Ecto neural progenitor cell (in vitro differentiated cells): ENCODE measurements at places on chromosomes 12 and 14.
A peak's percentile ranks its signal among the peaks of the same experiment; 100 is the strongest.

- no peak for DNase-seq
Observed at GRCh38 chr12:120654656-120655055, 14.2 kb downstream of the CABP1 start.

DNA sequence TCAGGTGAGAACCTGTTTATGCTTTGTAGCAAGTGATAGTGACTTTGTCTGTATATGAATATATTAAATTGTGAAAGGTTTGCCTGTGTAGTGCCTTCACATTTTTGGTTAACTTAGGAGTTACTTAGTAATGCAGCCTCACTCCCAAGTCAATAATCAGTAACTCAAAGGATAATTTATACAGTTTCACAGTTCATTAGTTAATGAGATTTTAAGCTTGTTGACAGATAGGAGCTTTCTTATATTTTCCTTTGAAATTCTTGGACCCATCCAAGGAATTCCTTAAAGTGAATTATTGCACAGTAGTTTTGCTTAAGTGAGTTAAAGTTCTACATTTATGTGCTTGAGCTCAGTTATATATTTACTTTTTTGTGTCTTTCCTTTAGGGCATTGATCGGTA lies 50.7 kb downstream of the UTP20 start:
- no peak for DNase-seq

DNA sequence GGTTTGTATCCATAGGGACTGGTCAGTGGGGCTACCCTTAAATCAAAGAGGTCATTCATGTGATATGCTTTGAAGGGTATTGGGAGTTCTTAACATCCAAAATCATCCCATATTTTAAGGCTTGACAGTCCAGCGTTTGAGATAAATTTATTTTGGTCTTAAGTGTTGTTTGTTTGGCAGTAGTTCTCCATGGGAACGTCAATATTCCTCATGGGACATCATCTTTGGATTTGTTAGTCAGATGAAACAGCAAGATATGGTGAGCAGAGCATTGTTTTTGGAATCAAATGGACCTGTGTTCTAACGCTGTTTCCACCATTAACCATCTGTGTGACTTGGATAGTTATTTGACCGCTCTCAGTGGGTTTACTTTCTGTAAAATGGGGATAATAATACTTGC lies 45.9 kb upstream of the GSG1 start:
- no peak for DNase-seq

GRCh38 chr12:119020406-119021360 lies 39.3 kb downstream of the SRRM4 start:
- peak; percentile 87 for DNase-seq

GRCh38 chr14:77926942-77927341 lies 127.0 kb downstream of the ADCK1 start:
- DNase-seq, result peak; percentile 63

DNA sequence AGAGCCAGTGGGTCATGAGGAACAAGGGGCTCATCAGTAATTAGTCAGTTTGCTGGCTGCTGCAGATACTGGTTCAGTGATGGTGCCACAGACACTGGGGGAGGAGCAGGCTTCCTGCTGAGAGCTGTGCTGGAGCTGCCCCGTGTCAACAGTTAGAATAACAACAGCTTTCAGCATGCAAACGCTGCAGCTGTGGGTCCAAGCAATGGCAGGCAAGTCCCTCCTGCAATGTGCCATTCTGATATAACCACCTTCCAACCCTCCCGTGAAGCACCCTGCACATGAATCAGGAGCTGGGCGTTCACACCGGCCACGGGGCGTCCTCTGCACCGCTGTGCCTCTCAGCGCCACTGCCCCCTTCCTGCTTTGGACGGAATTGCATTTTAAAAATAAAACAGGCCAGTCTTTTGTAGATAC lies 258.4 kb upstream of the SFSWAP start:
- peak; percentile 65 for DNase-seq

DNA sequence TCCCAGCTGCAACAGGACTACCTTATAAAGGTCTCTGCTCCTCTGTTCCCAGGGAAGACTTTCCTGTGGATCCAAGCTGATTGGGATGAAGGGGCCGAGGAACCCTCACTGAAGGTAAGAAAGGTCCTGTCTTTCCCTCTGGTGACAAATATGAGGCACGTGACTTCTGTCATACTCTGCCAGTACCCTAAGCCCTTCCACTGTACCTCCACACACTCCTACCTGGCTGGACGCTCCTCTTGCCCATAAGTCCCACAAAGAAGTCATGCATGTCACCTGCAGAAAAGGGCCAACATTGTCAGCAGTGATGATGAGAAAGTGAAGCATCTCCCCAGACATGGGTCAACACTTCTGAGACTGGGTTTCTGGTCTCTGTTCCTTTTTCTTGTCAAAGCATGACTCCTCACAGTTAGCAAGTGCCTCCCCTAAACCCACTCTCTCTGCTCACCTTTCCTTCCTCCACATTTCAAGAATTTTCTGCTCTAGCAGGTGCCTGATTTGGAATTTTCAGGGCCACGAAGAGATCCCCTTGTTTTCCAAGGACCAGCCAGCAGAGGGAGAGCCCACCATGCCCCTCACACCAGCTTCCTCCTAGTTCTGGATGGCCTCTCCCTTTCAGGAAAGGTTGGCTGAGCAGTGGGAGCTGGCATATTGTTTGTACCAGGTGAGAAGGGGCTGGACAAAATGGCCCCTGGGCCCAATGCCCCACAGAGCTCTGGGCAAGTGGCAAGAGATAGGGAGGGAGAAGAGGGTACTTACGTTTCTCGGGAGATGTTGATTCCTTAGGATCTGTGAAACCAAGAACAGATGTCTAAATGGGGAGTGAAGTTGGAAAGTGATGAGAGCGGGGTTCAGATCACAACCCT lies 3.5 kb downstream of the TAC3 start:
- no peak for DNase-seq

GRCh38 chr12:19373586-19373985 lies 65.7 kb upstream of the AEBP2 start:
- no peak for DNase-seq

DNA sequence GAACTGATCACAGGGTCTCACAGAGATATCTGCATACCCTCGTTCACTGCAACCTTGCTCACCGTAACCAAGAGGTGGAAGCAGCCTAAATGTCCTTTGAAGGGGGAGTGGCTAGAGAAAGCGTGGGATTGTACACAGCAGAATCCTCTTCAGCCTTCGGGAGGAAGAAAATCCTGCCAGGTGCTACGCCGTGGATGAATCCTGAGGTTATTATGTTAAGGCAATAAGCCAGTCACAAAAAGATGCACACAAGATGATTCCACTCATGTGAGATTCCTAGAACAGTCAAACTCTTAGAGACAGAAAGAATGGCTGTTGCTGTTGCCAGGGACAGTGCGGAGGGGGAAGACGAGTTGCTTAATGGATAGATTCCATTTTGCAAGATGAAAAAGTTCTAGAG lies 39.6 kb upstream of the SFSWAP start:
- peak; percentile 29 for DNase-seq

- no peak for DNase-seq
Observed at GRCh38 chr14:103115845-103116572, 7.3 kb upstream of the TNFAIP2 start.

DNA sequence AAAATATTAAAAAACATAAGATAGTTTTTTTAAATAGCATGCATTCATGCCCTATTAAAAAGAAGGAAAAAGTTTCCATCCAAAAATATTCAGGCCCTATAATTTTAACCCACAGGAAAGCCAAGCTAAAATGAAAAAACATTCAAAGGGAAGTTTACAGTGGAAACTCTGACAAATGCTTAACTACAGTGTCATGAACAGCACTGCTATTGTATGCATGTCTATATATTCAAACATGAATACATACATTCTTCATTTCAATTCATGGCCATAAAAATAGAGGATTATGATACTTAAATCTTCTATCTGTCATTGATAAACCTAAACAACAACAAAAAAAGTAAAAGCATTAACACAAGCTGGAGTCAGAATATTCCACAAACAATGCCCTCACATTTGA lies 67.4 kb downstream of the PPP2R5E start:
- no peak for DNase-seq

DNA sequence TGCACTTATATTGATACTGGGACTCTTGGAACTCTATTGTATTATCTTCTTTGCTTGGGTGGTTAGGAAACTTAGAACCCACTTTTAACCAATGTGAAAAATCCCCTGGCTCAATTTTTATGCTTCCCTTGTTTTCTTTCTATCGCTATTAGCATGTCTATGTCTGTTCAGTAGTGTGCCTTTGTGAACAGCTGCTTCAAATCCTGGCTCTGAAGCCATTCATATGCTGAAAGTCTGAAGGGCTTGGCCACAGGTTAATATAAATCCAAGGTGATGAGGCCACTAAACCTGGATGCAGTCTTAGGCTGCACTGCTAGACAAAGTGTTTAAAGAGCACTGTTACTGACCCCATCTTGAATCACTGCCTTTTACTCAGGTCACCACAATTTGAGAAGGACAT lies 94.9 kb upstream of the RIC8B start:
- DNase-seq, result no peak

DNA sequence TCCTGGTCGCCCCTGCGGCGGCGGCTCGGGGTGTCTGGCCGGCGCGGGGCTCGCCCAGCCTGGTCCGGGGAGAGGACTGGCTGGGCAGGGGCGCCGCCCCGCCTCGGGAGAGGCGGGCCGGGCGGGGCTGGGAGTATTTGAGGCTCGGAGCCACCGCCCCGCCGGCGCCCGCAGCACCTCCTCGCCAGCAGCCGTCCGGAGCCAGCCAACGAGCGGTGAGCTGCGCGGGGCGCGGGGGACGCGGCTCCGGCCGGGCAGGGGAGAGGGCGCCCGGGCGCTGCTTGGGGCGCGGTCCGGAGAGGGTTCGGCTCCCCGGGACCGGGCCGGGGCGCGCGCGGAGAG lies at the start of gene LGALS3:
Gene LGALS3 (plus strand): TSS at position 167 of the 342 bp plus-strand sequence. CDS start 8,122 bp downstream, outside the sequence.
- DNase-seq, result peak; percentile 64

- DNase-seq, result no peak
Observed at GRCh38 chr12:129959889-129960288, 56.1 kb upstream of the TMEM132D start.

GRCh38 chr14:33465846-33466700 lies 484.8 kb downstream of the EGLN3 start:
- DNase-seq, result no peak
